Stimulated activated naive CD8-positive, alpha-beta T cell treated with anti-CD3 and anti-CD28 coated beads, Interleukin-15, Interleukin-2, amounts not matched to agents 100 U/mL and 50 U/mL, for 24 hours (primary cell): ENCODE measurements at places on chromosomes 2 and 18.

DNA sequence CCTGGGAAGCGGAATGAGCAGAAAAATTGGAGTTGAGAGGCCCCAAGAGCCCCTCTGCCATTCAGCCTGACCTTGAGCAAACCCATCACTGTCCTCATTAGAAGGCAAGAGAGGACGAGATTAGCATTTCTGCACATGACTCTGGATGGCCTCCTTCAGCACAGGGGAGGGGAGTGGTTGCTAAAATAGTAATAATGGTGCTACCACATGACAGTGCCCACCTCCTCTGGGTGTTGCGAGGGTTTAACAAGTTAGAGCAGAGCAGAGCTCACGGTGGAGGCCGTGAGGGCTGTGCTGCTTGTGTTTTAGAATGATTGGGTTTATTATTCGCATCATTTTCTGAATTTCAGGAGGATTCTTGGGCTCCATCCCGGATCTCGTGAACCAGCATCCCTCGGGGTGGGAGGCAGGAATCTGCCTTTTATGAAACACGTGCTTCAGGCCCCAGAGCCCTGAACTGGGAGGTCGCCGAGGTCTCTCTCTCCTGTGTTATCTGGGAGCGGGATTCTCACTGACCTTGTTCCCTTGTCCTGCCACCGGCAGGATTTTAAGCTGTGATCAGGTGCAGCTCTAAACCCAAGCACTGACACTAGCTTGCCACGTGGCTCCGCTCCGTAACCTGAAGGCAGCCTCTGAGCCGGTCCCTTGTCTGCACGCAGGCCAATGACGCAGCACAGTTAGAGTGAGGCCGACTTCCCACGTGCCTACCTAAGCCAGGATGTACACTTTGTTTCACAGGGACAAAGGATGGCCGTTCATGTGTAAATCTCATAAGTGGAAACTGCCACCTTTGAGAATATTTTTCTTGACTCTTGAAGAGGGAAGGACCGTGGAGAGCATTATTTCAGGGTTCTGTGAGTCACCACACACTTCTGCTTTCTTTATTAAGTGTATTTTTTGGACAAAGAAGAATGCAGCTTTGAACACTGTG lies 142.3 kb downstream of the ACOXL start:
- DNase-seq, result no peak

GRCh38 chr2:182866461-182867406 lies at the start of gene FRZB:
Gene FRZB, minus strand, starts transcription at chr2:182866637. Its CDS starts 85 bp downstream, at chr2:182866552.
- peak; percentile 7 for DNase-seq

- no peak for DNase-seq
Measured at GRCh38 chr2:35168351-35168750, 1187.2 kb upstream of the CRIM1 start.

- no peak for DNase-seq
Measured at GRCh38 chr2:231241755-231242507, 43.5 kb downstream of the ARMC9 start.

DNA sequence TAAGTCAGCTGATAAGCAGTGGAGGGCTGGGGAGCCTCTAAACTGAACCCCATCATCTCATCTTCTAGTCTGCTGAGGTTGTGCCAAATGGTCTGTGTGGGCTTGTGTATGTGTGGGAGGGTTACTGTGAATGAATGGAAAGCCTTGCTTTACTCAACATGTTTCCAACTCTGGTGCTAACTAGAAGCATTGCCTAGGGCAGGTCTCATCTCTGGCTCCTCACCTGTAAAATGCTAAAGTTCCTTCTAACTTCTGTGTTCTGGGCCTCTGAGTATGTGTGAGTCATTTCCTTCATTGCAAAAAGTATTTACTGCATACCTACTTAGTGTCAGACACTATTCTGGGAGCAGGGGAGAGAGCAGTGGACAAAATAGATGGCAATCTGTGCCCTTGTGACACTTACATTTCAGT lies 1.3 kb downstream of the LIPG start:
- no peak for DNase-seq

GRCh38 chr2:65710779-65711295 lies 278.4 kb upstream of the SPRED2 start:
- no peak for DNase-seq

- no peak for DNase-seq
Measured at GRCh38 chr2:185522472-185522871, 216.1 kb upstream of the FSIP2 start.

DNA sequence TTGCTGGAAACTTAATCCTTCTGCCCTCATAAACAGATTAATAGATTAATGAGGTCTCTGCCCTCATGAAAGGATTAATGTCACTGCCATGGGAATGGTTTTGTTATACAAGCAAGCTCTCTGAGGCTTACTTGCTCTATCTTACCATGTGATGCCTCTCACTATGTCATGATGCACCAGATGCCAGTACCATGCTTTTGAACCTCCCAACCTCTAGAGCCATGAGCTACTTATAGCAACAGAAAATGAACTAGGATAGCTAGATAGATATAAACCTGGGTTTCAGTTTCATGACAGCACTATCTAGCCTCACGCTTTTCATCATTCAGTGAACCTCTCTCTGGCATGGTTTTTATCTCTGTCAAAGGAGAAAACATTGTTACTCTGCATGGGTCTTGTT lies 371.6 kb upstream of the LRP1B start:
- DNase-seq, result no peak

DNA sequence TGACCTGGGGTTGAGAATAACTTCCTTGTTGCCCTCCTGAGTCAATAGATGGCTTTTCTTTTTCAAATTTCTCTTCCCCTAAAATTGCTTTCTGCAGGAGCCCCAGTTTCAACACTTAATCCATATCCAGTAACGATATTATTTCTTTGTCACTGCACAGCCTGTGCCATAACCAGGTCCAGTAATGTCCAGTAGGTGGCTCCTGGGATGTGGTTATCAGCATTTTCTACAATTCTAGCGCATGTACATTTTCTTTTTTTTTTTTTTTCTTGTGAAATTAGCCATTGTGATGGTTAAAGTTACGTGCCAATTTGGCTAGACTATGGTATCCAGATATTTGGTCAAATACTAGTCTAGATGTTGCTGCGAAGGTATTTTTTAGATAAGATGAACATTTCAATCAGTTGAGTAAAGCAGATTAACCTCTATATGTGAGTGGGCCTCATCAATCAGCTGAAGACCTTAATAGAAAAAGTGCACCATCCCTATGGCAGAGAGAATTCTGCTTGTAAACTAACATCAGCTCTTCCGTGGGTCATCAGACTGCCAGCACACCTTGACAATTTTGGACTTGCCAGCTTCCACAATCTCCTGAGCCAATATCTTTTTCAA lies 72.9 kb upstream of the SCG2 start:
- no peak for DNase-seq

DNA sequence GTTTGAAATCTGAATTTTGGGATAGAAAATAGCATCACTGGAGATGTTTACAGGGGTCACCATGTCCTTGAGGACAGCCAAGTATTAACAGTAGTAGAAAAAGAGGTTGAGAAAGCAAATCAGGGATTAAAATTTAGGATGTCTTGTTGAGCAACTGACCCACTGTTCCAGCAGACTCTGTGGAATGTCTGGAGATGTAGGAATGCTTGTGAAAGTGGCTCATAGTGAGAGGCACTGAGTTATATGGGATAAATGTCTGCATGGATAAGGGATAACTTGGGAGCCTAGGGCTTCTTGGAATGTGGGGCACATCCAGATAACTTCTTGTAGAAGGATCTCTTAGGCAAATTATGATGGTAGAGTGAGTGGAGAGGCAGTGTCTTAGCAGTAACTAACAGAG lies 495.0 kb downstream of the TMX3 start:
- no peak for DNase-seq

GRCh38 chr2:102027036-102027980 lies 35.5 kb downstream of the IL1R2 start:
- no peak for DNase-seq

DNA sequence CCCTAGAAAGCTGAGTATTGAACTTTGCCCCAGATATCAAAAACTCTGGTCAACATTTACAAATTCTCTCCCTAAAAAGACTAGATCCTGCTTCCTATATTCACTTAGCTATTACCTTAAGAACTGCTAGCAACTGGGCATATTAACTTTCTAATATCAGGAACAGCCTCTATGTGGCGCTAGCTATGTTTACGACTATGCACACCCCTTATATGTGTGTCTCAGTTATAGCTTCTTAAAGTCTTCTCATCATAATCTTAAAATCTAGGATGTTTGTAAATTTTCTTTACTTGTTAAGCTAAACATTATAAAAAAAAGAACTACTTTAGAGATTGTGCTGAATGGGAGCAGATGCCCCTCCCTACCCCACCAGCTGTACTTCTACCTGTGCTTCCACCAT lies 1.7 kb upstream of the STAMBP start:
- no peak for DNase-seq

GRCh38 chr2:86107031-86107430 lies 996 bp downstream of the PTCD3 start:
- no peak for DNase-seq

DNA sequence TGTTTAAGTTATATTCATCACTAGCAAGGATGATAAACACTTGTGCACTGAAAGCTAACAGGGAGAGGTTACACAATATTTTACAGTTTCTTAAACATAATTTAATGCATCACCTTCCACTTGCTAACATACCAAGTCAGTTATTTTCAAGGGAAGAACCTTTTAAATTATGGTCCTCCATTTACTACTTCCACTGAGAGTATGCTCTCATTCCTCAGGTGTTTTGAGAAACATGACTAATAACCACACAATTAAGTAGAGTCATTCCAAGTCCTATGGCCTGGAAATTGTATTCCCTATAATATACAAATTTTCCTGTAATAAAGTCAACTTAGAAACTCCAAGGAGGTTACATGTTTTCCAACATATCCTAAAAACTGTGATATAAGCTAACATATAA lies 152.3 kb upstream of the STON1 start:
- no peak for DNase-seq

- DNase-seq, result no peak
Measured at GRCh38 chr2:7417845-7418742, 500.9 kb downstream of the RNF144A start.

DNA sequence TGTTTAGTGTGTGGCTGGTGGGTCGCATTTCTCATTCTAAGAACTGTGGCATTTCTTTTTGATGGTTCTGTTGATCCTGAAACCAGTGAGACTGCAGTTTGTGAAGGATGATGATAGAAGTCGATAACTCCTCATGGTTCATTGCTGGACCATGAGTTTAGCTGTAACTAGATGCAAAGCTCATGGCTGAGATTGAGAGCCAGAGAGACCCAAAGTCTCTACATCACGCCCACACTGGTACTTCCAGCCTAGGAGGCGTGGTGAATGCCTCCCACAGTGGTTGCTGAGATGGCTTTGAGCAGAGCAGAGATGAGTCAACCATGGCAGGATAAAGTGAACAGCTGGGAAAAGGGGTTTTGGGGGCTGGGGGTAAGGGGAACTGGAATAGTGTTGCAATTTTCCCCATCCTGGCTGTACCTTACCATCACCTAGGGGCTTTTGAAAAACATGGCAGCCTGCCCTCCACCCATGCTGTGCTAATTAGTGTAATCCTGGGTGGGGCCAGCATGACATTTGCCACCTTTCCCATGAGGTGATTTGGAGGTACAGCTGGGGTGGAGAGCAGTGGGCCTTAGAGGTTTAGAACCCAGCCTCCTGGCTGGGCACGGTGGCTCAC lies 24.1 kb downstream of the INPP4A start:
- DNase-seq, result peak; percentile 68

DNA sequence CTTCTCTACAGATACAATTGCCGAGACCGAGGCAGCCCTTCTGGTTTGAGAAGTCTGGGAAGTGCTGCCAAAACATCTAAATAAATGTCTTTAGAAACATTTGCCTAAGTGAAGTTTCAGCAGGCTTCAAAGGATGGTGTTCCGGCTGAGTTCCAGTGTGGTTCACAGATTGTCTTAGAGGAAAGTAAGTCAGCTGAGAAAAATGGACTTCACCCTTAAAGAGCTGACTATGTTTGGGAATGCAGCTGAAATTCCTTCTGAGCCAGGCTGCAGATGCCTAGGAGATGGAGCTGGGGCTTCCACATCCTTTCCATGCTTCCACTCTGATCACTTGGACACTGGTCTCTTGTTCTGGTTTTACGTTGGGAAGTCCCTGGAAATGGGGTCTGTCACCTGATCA lies 83.6 kb downstream of the FHOD3 start:
- no peak for DNase-seq

DNA sequence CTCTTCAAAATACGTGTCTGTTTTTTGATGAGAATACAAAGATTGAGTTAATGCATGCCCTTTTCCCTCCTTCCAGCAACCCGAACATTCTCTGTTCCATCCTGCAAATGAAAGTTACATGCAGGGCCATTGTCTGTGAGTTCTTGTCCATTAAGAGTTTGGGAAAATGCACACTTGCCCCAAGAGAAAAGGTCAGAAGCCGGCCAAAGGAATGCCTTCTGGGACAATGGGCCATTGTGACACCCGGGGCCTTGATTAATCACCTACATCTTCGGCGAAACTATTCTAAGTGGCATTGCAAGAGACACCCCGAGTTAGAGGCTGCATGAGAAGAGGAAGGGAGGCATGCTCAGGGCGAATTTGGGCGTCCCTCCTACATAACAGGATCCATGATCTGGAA lies 73.7 kb upstream of the COPS8 start:
- DNase-seq, result no peak

GRCh38 chr2:231717281-231718171 lies 9.2 kb downstream of the PTMA start:
- DNase-seq, result peak; percentile 39

- DNase-seq, result no peak
Measured at GRCh38 chr2:6072276-6072675, 380.1 kb downstream of the SOX11 start.

GRCh38 chr2:134136731-134137130 lies 117.1 kb upstream of the MGAT5 start:
- DNase-seq, result no peak

GRCh38 chr2:174486563-174487107 lies at the start of gene GPR155:
Gene GPR155, minus strand, starts transcription at chr2:174487029. Its CDS starts 5,073 bp downstream, at chr2:174481956.
- DNase-seq, result peak; percentile 66

DNA sequence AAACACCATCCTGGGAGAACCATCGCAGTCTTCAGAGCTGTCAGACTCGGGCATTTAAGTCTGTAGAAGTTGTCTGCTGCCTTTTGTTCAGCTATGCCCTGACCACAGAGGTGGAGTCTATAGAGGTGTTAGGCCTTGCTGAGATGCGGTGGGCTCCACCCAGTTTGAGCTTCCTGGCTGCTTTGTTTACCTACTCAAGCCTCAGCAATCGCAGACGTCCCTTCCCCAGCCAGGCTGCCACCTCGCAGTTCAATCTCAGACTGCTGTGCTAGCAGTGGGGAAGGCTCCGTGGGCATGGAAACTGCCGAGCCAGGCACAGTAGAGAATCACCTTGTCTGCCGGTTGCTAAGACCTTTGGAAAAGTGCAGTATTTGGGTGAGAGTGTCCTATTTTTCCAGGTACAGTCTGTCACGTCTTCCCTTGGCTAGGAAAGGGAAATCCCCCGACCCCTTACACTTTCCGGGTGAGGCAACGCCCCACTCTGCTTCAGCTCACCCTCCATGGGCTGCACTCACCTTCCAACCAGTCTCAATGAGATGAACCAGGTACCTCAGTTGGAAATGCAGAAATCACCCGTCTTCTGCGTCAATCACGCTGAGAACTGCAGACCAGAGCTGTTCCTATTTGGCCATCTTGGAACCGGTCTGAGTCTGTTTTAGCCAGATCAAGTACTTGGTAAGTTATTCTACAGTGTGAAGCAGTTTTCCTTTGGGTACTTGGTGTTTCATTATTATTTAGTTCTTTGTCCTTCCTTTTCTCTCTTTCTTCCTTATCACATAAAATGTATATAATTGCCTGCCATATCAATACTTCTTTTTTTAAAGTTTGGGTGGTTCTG lies 71.5 kb downstream of the CDC42EP3 start:
- DNase-seq, result peak; percentile 41

- DNase-seq, result no peak
Measured at GRCh38 chr2:26880161-26880560, 32.2 kb downstream of the DPYSL5 start.
